ENCODE measurements at places on chromosomes 16 and 17. TPM values are rescaled to one million over a fixed set of nuclear protein-coding genes. Genes with fewer than 3 reads are reported as not detected.

- no peak for DNase-seq
These were observed 4.7 kb downstream of the FBXL16 start for GRCh38 chr16:700684-701584.

The CMTM3 gene
- total RNA-seq, result 29.7 TPM

The PHOSPHO1 gene
- total RNA-seq, result 0.62 TPM

DNA sequence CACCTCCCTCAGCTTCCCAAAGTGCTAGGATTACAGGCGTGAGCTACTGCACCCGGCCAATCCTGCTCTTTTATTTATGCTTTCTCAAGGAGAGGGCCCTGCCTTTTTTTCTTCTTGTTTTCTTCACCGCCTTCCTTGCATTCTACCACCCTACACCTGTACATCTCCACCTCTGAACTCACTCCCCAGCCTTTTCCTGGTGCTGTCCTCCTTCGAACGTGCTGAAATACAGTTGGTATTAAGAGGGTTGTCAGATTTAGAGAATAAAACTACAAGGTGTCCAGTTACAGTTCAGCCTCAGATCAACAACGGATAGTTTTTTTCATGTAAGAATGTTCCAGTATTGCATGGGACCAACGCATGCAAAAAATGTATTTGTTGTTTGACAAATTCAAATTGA lies 1.7 kb downstream of the PIRT start:
- DNase-seq, result no peak

GRCh38 chr16:31519759-31520431 lies 7.8 kb upstream of the AHSP start:
- DNase-seq, result no peak

The GDPD1 gene
- total RNA-seq, result 2.5 TPM

The ACSM3 gene
- total RNA-seq, result 2.1 TPM

The CDYL2 gene
- 12.1 TPM for total RNA-seq

The FZD2 gene
- total RNA-seq, result 10.4 TPM

The MYH4 gene
- not detected for total RNA-seq

DNA sequence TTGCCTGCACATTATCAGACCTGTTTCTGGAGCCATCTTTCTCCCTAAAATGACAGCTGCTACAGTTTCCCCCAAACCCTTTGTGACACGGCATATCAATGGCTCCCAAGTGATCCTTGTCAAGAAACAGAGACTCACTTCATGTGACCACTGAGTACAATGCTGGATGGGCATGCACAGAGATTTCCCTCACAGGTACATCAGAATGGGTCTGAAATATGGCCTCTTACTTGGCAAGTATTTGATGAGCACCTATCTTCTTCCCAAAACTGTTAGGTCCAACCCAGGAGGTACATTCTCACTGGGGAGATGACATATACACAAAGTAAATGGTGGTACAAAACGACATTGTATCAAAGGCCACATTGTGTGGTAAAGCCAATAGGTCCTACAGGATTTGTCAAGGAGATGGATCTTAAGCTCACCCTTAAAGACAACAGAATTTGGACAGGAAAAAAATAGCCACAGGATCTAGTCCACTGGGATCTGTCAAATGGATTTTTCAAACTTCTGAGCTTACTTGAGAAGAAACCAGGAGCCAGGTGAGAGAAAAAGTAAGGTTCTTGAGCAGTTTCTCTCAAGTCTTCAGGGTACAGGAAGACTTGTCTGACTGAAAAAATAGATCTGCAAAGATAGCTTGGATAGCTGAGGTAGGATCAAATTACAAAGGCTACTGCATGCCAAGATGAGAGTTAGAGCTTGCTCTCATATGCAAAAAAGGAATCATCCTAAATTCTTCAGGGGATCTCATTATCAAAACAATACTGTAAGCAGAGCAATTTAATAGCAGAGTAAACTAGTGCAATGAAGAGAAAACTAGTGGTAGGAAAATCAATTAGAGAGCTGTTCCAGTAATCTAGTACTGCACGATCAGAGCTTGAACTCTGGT lies 28.8 kb downstream of the RNF43 start:
- no peak for DNase-seq

The MSLN gene
- total RNA-seq, result 0.37 TPM

- no peak for DNase-seq
These were observed 25.4 kb downstream of the ZNRF1 start for GRCh38 chr16:75024182-75024581.

- no peak for DNase-seq
These were observed 13.3 kb upstream of the CCDC144A start for GRCh38 chr17:16676676-16677268.
